Small intestine (tissue), 16 donors: ENCODE measurements at places on chromosomes 2 and 18.
A peak's percentile ranks its signal among the peaks of the same experiment; 100 is the strongest.

DNA sequence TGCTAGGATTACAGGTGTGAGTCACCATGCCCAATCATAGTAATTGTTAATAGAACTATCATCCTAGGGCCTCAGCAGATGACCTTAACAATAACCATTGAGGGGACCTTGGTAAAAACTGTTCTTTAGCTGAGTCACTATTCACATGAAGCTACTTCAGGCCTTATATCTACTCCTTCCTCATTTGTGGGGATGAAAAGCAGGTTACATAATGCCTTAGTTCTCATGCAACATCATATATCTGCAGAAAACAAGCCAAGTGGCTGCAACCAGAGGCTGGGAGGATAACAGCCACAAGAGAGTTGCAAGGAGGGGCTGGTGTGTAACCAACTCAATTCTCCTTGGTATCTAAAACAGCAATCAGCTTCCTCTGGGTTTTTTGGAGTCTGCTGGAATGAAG lies 445.4 kb downstream of the NBAS start:
- H3K36me3 ChIP-seq = no peaks in the 10 kb centered on the region
- no peak overlapping the region for H3K4me3 ChIP-seq
- no peak for DNase-seq

GRCh38 chr2:54773838-54774237 lies 50.4 kb downstream of the EML6 start:
- H3K4me1 ChIP-seq = no peaks in the 10 kb centered on the region
- no peak for DNase-seq
- H3K27me3 ChIP-seq = no peaks in the 10 kb centered on the region
- no peak overlapping the region for H3K27ac ChIP-seq

- H3K36me3 ChIP-seq = no peaks in the 10 kb centered on the region
- no peaks in the 10 kb centered on the region for H3K27me3 ChIP-seq
- H3K4me1 ChIP-seq = no peaks in the 10 kb centered on the region
- no peak overlapping the region for H3K27ac ChIP-seq
These were observed 1010.0 kb upstream of the CELF4 start for GRCh38 chr18:38575648-38576047.

DNA sequence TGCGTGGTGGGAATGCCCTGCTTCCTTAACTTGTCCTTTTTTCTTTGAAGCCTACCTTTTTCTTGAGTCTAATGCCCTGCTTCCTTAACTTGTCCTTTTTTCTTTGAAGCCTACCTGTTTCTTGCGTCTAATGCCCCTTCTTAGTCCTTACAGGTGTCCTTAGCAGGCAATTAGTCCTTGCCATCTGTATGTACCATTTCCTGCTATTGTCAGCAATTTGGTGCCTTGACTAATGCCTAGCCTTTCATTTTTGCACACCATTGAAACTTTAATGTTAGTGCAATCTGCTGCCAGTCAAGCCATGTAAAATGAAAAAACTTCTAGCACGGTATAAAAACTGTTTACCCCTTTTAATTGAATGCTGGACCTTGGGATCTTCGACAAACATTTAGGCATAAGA lies 4.3 kb downstream of the KDM3A start:
- H3K36me3 ChIP-seq = peaks cover 4% of the 10 kb centered on the region
- DNase-seq = no peak
- H3K27ac ChIP-seq = no peak overlapping the region
- no peak overlapping the region for H3K4me3 ChIP-seq
- H3K27me3 ChIP-seq = no peaks in the 10 kb centered on the region
- H3K4me1 ChIP-seq = peaks cover 2% of the 10 kb centered on the region

- H3K4me1 ChIP-seq = peaks cover 2% of the 10 kb centered on the region
- no peaks in the 10 kb centered on the region for H3K27me3 ChIP-seq
- no peak overlapping the region for H3K27ac ChIP-seq
- no peak overlapping the region for H3K4me3 ChIP-seq
These were observed 670 bp upstream of the INPP5D start for GRCh38 chr2:233059547-233059796.

DNA sequence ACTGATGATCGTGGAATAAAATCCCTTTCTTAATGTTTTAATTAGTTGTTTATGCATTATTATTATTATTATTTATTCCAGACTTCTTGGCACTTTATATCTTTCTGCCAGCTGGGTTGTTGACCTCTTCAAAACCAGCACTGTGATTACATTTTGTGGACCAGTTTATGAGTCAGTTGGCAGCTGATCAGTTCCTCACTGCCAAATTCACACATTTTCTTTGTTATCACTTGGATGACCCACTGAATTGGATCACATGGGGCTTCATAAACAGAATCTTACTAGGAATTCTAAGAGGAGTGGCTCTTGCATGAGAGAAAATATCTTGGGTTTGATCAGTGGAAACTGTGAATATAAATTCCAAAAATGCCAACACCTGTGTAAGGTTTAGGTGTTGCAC lies 321.8 kb upstream of the SPRED2 start:
- no peaks in the 10 kb centered on the region for H3K27me3 ChIP-seq
- H3K27ac ChIP-seq = no peak overlapping the region
- no peaks in the 10 kb centered on the region for H3K4me1 ChIP-seq
- DNase-seq = no peak

DNA sequence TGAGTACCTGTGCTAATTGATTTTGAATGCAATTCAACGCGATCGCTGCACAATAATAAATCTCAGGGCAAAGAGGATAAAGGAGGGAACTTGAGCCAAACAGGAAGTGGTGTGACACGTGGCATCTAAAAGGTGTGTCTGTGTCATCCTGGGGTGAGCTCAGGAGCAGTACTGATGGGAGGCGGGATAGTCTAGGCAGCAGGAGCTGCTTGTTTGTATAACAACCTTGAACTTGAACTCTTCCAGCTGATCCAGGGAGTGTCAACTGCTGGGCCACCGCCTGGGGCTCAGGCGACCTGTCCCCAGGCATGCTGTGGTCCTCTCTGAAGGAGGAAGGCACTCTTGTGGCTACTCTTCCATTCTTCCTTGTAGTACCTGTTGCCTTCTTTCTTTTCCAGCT lies 61.2 kb downstream of the BOD1L2 start:
- peaks cover 6% of the 10 kb centered on the region for H3K4me1 ChIP-seq
- H3K36me3 ChIP-seq = no peaks in the 10 kb centered on the region
- no peak overlapping the region for H3K4me3 ChIP-seq
- no peaks in the 10 kb centered on the region for H3K27me3 ChIP-seq
- no peak overlapping the region for H3K27ac ChIP-seq
- DNase-seq = peak; percentile 26

- no peaks in the 10 kb centered on the region for H3K36me3 ChIP-seq
- no peaks in the 10 kb centered on the region for H3K4me1 ChIP-seq
- no peaks in the 10 kb centered on the region for H3K27me3 ChIP-seq
- H3K4me3 ChIP-seq = no peak overlapping the region
- DNase-seq = no peak
These were observed 165.3 kb downstream of the RNF152 start for GRCh38 chr18:61727241-61728193.

- DNase-seq = no peak
- peaks cover 2% of the 10 kb centered on the region for H3K4me1 ChIP-seq
- H3K27ac ChIP-seq = no peak overlapping the region
- no peak overlapping the region for H3K4me3 ChIP-seq
These were observed 55.4 kb downstream of the CDC42EP3 start for GRCh38 chr2:37615804-37616676.

- no peaks in the 10 kb centered on the region for H3K36me3 ChIP-seq
- peak; percentile 66 for DNase-seq
- H3K4me3 ChIP-seq = no peak overlapping the region
- H3K4me1 ChIP-seq = peaks cover 37% of the 10 kb centered on the region
These were observed 2.2 kb upstream of the NRP2 start for GRCh38 chr2:205680067-205680466.

GRCh38 chr2:214960677-214961076 lies 151.2 kb upstream of the BARD1 start:
- DNase-seq = no peak
- no peaks in the 10 kb centered on the region for H3K4me1 ChIP-seq
- no peaks in the 10 kb centered on the region for H3K36me3 ChIP-seq
- H3K27me3 ChIP-seq = no peaks in the 10 kb centered on the region
- H3K27ac ChIP-seq = no peak overlapping the region

DNA sequence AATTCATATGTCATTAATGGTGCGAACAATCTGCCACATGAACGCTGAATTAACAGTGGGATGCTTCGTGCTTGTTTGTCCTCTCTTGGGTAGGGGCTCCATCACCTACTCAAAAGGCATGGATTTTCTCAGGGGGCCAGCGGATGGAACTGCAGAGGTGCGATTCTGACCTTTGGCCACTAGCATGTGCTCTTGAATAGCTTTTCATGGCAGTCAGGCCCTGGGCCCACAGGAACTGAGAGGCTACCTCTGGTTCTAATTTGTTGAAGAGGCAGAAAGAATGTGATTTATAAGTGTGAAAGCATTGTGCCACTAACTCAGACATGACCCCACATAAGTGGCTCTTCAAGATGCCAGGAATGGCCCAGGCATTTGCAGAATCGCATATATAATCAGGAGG lies 283.2 kb downstream of the INSIG2 start:
- DNase-seq = peak; percentile 31
- no peaks in the 10 kb centered on the region for H3K27me3 ChIP-seq
- no peak overlapping the region for H3K4me3 ChIP-seq
- H3K36me3 ChIP-seq = no peaks in the 10 kb centered on the region

DNA sequence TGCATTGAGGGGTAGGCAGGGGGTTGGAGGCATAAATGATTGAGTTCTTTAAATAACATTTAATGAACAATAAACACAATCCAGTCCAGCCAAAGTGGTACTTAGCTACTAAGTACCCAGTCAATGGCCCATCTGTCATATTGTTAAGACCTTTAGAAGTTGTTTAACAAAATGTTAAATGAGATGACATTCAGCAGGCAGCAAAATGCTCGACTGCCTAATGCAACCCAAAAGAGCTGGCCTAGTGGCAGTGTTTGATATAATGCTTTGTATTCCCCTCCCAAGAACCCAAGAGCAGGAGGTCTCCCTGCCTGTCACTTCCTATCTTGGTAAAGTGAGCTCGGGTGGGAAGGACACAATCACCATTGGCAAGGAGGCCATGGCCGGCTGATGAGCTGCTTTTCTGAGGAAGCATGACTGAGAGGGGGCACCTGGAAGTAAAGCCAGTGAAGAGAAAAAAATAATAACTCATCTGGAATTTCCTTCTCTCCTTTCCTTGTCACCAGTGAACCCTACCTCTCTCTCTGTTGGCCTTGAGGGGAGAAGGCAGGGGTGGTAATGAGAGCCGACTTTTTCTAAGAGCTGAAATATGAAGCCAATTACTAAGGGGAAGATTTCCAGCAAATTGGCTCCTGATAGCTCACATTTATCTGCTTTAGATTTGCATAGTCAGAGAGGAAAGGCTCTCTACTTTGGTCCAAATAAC lies 140.6 kb downstream of the C1D start:
- H3K36me3 ChIP-seq = no peaks in the 10 kb centered on the region
- H3K27me3 ChIP-seq = no peaks in the 10 kb centered on the region
- no peak overlapping the region for H3K4me3 ChIP-seq
- H3K27ac ChIP-seq = no peak overlapping the region
- no peaks in the 10 kb centered on the region for H3K4me1 ChIP-seq
- DNase-seq = no peak

- H3K27ac ChIP-seq = no peak overlapping the region
- no peak for DNase-seq
- no peaks in the 10 kb centered on the region for H3K36me3 ChIP-seq
- H3K4me3 ChIP-seq = no peak overlapping the region
These were observed 7.4 kb downstream of the TFPI start for GRCh38 chr2:187546762-187547333.

- H3K27ac ChIP-seq = no peak overlapping the region
- H3K4me3 ChIP-seq = no peak overlapping the region
- no peaks in the 10 kb centered on the region for H3K36me3 ChIP-seq
- H3K27me3 ChIP-seq = no peaks in the 10 kb centered on the region
- no peaks in the 10 kb centered on the region for H3K4me1 ChIP-seq
These were observed 49.8 kb upstream of the TNP1 start for GRCh38 chr2:216909541-216910210.

GRCh38 chr2:167017021-167017420 lies 128.7 kb downstream of the XIRP2 start:
- H3K27ac ChIP-seq = no peak overlapping the region
- H3K4me3 ChIP-seq = no peak overlapping the region
- DNase-seq = no peak
- H3K27me3 ChIP-seq = no peaks in the 10 kb centered on the region

GRCh38 chr2:213227458-213227857 lies 56.8 kb upstream of the SPAG16 start:
- H3K36me3 ChIP-seq = no peaks in the 10 kb centered on the region
- DNase-seq = no peak
- H3K27ac ChIP-seq = no peak overlapping the region
- no peak overlapping the region for H3K4me3 ChIP-seq
- H3K27me3 ChIP-seq = no peaks in the 10 kb centered on the region

DNA sequence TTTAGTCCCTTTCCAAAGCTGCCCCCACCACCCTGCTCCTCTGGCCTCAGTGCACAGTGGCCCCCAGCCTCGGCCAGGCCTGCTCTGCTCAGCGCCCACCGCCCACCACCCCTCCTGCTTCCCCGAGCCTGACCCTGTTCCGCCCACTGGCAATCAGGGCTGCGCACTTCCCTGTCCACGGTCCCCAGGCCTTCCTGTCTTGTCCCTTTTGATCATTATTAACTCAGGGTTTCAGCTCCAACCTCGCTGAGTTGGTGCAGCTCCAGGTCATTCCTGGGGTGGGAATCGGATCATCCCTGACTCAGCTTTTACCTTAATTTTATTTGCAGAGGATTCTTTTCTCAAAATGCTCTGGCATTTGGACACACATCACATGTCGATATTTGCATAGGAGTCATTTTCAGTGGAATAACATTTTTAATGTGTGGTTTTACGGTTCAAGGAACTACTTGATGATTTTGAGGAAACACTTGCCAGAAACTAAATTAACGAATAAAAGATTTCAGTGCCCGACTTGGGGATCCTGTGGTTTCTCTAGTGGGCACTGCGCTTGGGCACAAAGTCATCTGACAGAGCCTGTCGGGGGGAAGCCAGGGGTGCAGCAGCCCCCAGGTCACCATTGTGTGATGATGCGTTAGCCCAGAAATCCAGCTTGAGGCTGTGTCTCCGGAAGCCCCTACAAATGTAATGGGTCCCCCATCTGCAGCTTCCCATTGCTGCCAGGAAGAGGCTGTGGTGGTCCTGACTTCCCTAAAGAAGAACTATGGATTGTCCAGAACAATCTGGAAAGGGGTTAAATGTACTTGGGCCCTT lies 1.0 kb upstream of the ESPNL start:
- peaks cover 27% of the 10 kb centered on the region for H3K36me3 ChIP-seq
- DNase-seq = peak; percentile 8
- H3K4me1 ChIP-seq = no peaks in the 10 kb centered on the region
- peak overlapping the region; percentile 56 for H3K27ac ChIP-seq
- H3K27me3 ChIP-seq = no peaks in the 10 kb centered on the region

DNA sequence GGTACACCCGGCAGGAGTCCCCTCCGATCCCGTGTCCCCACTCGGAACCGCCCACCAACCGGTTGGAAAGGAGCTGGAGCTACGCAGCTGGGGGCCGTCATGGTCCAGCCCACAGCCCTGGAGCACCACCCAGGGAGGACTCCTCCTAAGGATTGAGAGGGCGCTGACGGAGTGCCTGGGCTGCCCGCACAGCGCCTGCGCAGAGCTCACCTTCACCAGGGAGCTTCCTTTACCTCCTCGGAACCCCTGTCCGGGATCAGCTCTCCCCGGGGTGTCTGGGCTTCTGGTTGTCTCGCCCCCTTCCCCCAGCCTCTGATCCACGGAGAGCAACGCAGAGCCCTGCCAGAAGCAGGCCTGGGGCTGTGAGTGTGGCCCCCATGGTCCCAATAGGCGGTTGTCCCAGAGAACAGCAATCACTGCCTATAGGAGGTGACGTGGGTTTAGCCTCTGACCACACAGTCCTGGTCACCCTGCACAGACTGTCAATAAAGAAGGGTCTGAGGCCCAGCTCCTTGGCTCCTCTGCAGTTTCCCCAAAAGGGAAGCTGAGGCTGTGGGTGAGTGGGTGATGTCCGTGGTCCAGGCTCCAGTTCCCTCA lies 14.6 kb downstream of the ALPG start:
- peaks cover 12% of the 10 kb centered on the region for H3K4me1 ChIP-seq
- peak; percentile 16 for DNase-seq
- peaks cover 41% of the 10 kb centered on the region for H3K27me3 ChIP-seq
- H3K4me3 ChIP-seq = no peak overlapping the region
